Posterior vena cava (tissue), 2 donors: ENCODE measurements at places on chromosomes 2 and 18. TPM values are rescaled to one million over a fixed set of nuclear protein-coding genes. Genes with fewer than 3 reads are reported as not detected.
A peak's percentile ranks its signal among the peaks of the same experiment; 100 is the strongest.

DNA sequence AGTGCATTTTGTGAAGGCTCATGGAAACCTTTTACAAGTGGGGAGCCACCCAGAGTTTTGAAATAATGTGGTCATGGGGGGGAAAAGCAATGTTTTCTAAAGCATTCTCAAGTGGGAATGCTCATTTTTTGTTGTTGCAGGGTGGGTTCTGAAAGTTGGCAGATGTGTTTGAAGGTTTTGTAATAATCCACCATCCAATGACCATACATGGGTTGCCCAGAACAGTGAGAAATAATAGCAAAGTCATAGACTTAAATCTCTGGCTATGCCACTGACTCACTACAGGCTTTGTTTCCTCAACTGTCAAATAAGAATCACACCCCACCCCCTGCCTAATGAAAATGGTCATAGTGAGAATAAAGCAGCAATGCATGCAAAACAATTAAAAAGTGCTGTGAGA lies 2.9 kb downstream of the DSG3 start:
- DNase-seq, result no peak

DNA sequence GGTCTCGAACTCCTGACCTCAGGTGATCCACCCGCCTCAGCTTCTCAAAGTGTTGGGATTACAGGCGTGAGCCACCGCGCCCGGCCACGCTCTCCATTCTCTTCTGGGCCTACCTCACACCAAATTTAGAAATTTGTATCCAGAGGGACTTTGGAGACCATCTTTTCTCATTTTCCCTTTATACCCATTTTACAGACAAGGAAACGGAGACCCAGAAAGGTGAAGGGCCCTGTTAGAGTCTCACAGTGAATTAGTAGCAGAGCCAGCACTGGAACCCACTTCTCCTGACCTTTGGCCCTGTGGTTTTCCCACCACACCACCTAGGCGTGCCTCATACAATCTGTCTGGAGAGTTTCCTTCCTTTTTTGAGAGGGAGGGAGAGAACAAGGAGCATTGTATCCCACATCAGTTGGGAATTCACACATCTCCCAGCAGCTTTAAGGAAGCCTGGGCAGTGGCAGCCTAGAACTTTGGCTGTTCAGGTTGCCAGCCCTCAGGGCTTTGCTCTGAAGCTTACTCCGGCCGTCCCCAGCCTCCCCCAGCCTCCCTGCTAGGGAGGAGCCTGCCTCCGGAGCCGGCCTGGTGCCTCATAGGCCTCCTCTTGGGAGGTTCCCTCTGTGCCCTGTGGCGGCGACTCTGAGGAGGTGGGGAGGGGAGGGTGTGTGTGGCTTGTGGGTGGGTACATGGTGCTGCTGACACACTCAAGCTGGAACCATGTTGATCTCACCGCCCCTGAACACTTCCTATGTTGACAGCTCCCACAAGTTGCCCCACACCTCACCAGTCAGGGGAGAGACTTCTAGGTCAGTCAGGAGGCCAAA lies 13.8 kb downstream of the FOSL2 start:
- DNase-seq, result peak; percentile 91

The ABCB6 gene
- 16.0 TPM for total RNA-seq

The CAVIN2 gene
- 40.4 TPM for total RNA-seq
